ENCODE measurements at places on chromosomes 2 and 18. TPM values are rescaled to one million over a fixed set of nuclear protein-coding genes. Genes with fewer than 3 reads are reported as not detected.

DNA sequence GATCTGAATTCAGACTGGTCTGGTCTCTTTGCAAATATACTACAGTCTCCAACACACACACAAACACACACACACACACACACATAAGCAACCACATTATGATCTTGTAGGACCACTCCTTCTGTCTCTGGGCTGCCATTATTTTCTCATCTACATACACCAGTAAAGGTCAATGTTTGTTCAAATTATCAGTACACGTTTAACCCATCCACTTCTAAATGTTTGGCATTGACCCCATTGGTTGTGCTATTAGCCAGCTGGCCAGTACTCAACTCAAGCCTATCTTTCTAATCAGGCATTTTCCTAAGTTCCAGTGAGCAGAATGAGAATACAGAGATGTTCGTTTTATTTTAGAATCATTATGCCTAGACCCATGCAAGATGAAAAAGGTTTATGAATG lies 186.4 kb downstream of the CNTNAP5 start:
- no peak for DNase-seq

DNA sequence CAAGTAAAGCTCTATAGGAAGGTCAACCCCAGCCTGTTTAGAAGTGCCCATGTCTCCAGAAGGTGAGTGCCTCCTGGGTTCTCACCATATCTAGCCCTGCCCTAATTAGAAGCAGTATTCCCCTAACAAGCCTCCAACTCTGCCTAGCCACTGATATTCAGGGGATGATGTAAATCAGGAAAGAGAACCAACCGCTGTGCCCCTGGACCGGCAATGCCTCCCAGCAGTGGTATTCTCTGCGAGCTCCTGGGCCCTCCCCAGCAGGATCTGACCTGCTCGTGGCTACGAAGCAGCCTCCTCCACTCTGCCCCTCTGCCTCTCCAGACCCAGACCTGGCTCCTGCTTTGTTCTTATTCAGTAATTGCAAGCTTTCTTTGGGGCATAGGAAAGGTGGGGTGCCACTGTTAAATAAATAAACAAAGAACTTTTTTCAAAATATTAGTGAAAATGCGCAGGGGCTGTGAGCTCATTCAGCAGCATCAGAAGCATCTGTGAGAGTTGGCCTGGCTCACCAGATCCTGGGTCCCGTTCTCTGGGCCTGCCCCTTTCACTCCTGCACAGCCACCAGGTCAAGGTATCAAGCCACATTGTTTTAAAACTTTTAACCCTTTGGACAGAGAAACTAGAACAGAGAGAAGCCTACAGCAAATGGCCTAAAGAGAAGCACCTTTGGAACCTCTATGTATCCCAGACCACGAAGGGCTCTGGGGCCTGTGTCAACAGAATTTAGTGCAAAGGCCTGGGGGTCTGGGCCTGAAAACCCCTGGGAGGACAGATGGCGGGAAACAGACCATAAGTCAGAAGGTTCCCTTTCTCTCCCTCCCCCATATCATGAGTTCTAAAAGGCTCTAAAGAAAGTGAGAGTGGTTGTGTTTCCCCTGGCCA lies 11.9 kb downstream of the MREG start:
- no peak for DNase-seq

MOB1A gene
- total RNA-seq: 104 TPM

EVX2 gene
- total RNA-seq: not detected

DNA sequence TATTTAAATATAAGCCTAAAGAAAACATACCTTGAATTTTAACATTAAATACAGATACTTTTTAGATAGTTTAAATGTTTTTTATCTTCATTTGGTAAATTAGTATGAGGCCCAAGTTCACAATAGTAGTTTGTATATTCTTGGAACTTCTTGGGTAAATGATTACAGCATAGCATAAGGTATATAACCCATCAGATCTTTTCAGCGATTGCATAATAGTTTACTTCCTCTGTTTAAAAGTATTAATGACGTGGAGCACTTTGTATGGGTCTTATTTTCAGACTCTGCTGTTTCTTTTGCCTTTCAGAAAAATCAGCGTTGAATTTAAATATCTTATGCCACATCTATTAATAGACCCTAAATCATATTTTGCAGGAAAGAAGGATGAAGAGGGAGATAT lies 60.2 kb downstream of the CHRNA1 start:
- no peak for DNase-seq

LPIN1 gene
- 54.8 TPM for total RNA-seq

GRCh38 chr18:7889515-7889914 lies 322.4 kb downstream of the PTPRM start:
- no peak for DNase-seq

OSBPL6 gene
- total RNA-seq: 43.2 TPM

- DNase-seq: no peak
These were observed 448.9 kb upstream of the ETAA1 start for GRCh38 chr2:66948234-66948633.

CENPA gene
- total RNA-seq: 0.17 TPM

DTNA gene
- 10.2 TPM for total RNA-seq

DNA sequence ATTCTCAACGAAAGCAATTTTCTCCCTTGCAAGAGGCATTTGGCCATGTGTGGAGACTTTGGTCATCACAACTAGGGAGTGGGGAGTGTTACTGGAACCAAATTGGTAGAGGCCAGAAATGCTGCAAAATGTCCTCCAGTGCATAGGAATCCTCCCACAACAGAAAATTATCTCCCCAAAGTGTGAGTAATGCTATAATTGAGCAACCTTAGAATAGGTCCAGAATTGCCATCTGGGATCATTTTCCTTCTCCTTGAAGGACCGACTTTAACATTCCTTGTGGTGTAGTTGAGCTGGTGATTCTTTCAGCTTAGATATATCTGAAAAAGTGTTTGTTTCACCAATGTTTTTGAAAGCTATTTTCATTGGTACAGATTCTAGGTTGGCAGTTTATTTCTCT lies 111.2 kb upstream of the SMIM21 start:
- DNase-seq: no peak

GRCh38 chr18:9906481-9906880 lies 7.3 kb upstream of the VAPA start:
- no peak for DNase-seq

DNA sequence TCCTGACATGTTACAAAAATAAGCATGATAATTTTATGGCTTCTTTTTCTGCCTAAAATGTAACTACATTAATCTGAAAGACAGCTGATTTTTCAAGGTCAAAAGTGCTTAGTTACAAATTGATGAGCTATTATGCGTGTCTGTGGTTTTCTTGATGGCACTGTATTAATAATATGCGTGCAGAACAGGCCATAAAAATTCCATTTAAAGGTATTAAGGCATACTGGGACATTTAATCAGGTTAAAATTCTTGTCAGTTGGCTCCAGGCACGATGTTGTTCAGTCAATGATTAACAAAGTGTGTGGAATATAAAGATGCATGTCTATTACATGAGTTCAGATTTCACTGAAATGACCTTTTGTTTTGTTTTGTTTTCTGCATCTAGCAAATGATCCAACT lies 420.1 kb upstream of the ZNF804A start:
- DNase-seq: no peak

DNA sequence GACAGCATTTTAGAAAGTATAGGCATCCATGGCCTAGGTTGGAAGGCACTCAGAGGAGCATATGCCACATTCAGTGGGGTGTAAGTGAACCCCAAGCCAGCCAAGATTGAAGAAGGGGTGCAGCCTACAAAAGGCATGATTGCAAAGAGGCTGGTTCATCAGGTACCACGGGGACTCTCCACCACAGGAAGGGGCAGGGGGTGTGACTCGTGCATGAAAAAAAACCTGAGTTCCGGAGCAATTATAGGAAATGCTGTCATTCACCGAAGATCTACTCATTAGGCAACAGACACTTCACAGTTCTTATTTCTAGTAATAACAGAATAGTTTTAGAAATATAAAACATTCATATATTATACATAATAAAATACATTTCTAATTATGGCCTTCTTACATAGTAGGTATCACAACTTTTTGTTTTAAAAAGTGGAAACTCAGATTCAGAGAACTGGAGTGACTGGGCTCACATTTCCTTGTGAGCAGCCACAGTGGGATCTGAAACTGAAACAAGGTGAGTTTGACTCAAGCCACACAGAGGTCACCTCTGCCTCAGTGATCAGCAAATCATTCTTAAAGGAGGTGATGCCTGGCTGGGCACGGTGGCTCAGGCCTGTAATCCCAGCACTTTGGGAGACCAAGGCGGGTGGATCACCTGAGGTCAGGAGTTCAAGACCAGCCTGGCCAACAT lies 188.4 kb upstream of the GYPC start:
- no peak for DNase-seq

DNA sequence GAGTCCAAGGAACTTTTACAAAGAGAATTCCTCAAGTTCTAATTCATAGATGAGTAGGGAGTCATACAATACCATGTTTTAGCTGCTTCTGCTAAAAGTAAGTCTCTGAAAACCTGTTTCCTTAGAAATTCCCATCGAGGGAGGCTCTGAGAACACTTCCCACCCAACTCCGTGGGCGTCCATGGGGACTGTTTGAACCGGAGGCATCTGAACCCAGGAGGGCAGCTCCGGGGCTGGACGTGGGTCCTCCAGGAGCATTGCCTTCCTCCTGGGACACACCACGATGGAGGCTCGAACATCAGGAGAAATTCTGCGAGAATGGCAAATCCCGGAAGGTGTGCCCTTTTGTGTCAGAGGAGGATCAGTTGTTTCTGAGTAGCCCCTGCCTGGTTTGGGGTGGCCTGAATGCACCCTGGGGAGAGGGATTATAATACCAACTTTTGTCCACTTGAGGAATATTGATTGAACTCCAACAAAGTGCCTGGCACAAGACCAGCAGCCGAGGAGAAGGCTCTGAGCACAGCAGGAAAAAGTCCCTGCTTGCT lies 327.5 kb upstream of the SALL3 start:
- DNase-seq: no peak

ATF2 gene
- 48.2 TPM for total RNA-seq
